Hair follicle dermal papilla cell (primary cell): ENCODE measurements at places on chromosomes 6 and 20. TPM values are rescaled to one million over a fixed set of nuclear protein-coding genes. Genes with fewer than 3 reads are reported as not detected.

BMP2 gene
- 0.73 and 1.8 TPM in 2 replicates for total RNA-seq

WFDC12 gene
- total RNA-seq: not detected in 2 replicates

HLA-G gene
- not detected in 2 replicates for total RNA-seq

PNLDC1 gene
- 0.81 and 1.2 TPM in 2 replicates for total RNA-seq

VSTM2L gene
- total RNA-seq: 2.6 and 5.6 TPM in 2 replicates

CAGE1 gene
- total RNA-seq: under 0.01 TPM in 1 of 2 replicates, not detected in the other

CST3 gene
- total RNA-seq: 110 and 113 TPM in 2 replicates

OVOL2 gene
- total RNA-seq: not detected in 2 replicates

CCDC170 gene
- total RNA-seq: 3.2 and 5.7 TPM in 2 replicates

MMUT gene
- total RNA-seq: 11.2 and 12.9 TPM in 2 replicates

KCNK16 gene
- total RNA-seq: not detected in 2 replicates

POPDC3 gene
- 46.9 and 50.3 TPM in 2 replicates for total RNA-seq

DNAH8 gene
- total RNA-seq: under 0.01 TPM in 1 of 2 replicates, not detected in the other

PRKN gene
- 6.3 and 6.9 TPM in 2 replicates for total RNA-seq

KIZ gene
- total RNA-seq: 27.1 and 30.1 TPM in 2 replicates

SLC32A1 gene
- total RNA-seq: not detected in 2 replicates

ULBP3 gene
- total RNA-seq: 18.0 and 18.8 TPM in 2 replicates

WFDC10B gene
- total RNA-seq: 0.32 TPM in 1 of 2 replicates, not detected in the other

HLA-DPB1 gene
- total RNA-seq: 10.9 and 18.3 TPM in 2 replicates

RIMS4 gene
- total RNA-seq: under 0.01 and 0.16 TPM in 2 replicates

FYN gene
- 90.9 and 117 TPM in 2 replicates for total RNA-seq

SOX18 gene
- total RNA-seq: 0.16 and 0.24 TPM in 2 replicates
